ENCODE measurements at places on chromosomes 16 and 17.

GRCh38 chr17:51166198-51166986 lies at the start of gene NME2:
Gene NME2 (plus strand): TSS chr17:51166411. CDS start chr17:51166831, 420 bp downstream.
- peak; percentile 93 for DNase-seq

DNA sequence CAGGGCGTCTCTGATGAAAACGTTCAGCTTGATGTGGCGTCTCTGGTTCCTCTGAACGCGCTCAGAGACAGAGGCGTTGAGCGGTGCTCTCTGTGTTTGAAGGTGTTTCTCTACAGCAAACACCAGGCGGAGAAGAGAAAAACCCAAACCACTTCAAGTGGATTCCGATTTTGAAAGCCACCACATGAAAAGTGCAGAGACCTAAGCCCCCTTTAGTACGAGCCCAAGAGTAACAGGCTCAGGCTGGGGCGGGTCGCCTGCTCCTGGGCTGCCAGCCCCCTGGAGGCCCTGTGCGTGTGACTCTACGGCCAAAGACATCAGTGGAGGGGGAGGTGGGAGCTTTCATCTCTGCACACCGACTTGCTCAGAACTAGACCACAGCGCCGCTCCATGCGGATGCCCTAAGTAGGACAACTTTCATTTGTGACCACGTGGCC lies 328.4 kb downstream of the MAF start:
- DNase-seq: no peak

DNA sequence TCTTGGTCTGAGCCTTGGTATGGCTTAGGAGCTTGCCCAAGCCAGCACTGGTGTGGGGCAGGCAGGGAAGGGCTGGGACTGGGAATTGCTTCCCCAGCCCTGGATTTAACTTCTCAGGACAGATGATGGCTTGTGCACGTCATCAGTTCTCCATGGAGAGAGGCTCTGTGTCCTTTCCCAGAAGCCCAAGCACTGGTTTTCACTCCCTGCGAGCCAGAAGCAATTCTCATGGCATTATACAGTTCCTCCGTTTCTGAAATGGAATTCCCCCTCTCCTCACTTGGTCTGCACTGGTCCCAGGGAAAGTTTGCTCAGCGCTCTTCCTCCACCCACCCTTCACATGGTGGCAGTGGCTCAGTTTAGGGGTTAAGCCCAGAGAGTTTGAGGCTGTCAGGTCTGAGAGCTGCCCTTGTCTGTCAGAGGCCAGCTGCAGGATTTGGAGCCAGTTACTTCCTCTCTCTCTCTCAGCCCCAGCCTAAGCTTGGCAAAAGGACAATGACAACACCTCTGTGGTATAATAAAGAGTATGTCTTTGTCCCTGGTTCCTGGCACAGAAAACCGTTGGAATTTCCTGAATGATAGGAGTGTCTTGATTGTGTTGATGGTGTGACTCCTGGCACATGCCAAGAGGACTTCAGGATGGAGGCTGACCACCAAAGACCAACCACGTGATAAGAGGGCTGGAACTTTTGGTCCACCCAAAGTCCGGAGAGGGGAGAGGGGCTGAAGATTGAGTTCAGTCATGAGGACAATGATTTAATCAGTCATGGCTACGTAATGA lies 219.6 kb upstream of the TNRC6C start:
- DNase-seq: no peak

- DNase-seq: peak; percentile 59
These were observed 9.5 kb downstream of the ARHGAP17 start for GRCh38 chr16:25005445-25006306.

- no peak for DNase-seq
These were observed 143.4 kb downstream of the IRF8 start for GRCh38 chr16:86042393-86042792.

DNA sequence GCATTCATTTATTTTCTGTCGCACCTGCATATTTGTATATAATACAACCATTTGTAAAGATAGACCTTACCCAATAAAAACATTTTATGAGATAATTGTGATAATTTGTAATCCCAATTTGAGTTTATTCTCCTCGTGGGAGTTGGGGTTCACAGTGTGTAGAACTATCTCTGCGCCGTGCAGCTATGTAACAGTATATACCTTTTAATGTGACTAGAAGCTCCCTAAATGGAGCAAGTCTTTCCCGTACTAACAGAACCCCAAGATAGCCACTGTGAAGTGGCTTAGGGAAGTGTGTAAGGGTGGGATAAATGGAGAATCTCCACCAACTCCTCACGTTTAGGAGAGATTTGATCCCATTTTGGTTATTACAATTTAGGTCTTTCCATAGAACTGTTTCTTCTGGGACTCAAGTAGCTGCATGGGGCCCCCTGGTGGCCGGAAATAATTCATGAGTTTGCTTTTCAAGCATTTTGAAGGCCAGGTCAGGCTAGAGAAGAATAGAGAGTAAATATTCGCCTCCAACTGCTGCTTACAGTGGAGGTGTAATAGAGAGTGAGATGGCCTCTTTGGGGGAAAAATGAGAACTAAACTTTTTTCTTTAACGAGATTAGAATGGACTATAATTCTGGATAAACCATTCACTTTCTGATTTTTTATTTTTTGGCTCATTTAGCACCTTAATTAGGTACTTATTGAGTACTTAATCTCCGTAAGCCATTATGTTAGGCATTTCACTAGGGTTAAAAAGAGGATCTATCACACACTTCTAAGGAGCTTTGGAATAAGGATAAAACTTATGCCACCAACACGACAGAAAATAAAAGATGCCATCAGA lies 4.5 kb downstream of the TMEM100 start:
- peak; percentile 79 for DNase-seq

DNA sequence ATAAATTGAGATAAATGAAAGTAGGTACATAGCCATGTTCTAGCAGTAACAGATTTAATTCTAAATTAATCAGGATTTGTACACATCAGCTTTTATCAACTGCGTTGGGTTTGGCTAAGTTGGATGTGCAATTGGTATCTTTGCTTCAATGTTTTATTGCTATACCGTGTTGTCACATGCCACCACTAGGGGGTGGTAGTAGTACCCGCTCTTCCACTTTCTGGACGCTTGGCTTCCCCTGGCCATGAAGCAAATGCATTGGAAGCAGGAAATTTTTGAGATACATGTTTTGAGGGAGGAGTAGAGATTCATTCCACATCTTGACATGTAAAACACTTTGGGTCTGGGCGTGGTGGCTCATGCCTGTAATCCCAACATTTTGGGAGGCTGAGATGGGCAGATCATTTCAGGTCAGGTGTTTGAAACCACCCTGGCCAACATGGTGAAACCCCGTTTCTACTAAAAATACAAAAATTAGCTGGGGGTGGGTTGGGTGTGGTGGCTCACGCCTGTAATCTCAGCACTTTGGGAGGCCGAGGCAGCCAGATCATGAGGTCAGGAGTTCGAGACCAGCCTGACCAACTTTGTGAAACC lies 58.6 kb downstream of the EMP2 start:
- DNase-seq: peak; percentile 68

- peak; percentile 74 for DNase-seq
These were observed 5.1 kb downstream of the BAHCC1 start for GRCh38 chr17:81400154-81400977.

- peak; percentile 87 for DNase-seq
These were observed 16.1 kb downstream of the CCR7 start for GRCh38 chr17:40548982-40549685.
